ENCODE measurements at places on chromosomes 3 and 15.

- DNase-seq, result no peak
These were observed 53.1 kb downstream of the PHC3 start for GRCh38 chr3:170128259-170128976.

DNA sequence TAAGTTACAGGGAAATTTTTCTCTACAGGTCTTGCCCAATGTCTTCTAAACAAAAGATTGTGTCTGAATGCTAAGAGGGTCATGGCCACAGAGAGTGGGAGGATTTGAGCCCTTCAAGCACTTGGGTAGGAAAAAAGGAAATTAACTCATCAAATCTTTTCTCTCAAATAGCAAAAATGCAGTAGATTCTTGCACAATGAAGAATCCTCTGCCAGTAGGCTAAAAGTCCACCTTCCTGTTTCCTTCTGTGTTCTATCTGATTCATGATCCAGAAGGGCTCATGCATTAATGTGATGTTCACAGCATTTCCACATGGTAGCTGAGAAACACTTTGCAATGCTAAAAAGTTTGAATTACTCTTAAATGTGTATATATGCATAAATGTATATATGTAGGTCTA is 177.1 kb downstream of the CD47 start:
- no peak for DNase-seq

GRCh38 chr3:138678086-138678485 is 69.5 kb downstream of the FAIM start:
- no peak for DNase-seq

DNA sequence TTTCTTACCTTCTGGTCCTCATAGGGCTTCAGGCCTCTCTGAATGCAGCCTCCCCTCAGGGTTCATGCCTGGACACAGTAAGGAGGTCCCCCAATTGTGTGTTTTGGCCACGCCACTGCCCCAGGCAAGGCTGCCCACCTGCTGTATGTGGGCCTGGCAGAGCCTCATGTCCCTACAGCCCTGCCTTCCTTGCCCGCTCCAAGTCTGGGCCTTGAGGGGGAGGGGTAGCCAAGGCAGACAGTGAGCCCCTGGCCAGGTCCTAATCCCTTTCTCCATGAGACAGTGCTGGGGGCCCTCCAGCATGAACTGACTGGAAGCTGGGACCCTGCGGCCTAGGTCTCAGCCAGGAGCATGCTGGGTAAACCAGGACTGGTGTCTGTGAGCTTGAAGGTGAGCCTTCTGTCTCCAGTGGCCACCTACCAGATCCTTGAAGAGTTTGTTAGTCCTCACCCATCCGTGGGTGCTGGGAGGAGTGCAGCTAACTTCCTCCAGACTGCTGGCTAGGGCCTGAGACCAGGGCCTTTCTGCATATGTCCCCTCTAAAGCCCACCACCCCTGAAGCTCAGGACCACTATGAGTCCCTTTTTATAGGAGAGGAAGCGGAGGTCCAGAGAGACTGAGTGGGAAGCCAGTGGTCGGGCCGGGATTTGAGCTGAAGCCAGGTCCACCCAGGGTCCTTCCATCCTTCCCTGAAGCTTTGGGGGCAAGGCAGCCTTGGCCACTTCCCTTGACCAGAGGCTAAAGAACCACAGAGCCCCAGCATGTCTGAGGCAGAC is 8.7 kb downstream of the ZBTB47 start:
- DNase-seq, result no peak

DNA sequence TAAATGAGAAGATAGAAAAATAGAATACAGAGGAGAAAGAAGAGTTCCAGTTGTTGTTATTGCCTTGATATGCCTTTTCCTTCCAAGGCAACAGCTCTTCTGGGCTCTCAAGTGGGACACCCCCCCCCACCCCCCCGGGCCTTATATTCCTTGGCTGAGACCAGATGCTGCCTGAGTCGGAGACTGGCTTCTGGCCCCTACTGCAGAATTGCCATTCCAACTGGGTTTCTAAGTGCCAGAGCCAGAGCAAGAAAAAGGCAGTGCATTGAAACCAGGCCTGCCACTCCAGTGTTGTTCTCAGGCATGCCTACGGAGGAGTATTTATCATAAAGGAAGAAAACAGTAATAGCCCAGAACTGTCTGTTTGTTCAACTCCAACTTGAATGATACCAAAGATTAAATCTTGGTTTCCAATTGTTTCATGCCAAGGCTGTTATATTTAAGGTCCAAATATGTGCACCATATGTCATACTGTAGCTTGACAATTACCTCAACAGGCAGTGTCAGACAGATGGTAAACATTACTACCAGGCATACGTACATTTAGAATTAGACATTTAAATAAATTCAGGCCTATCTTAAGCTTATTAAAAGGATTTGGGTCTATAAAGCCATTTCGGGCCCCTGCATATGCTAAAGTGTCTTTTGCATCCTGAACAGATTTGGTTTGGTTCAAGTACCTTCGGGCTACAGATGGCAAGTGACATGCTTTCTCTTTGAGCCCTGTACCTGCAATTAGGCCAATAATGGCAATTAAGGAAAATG is 209.9 kb upstream of the SEMA6D start:
- no peak for DNase-seq

DNA sequence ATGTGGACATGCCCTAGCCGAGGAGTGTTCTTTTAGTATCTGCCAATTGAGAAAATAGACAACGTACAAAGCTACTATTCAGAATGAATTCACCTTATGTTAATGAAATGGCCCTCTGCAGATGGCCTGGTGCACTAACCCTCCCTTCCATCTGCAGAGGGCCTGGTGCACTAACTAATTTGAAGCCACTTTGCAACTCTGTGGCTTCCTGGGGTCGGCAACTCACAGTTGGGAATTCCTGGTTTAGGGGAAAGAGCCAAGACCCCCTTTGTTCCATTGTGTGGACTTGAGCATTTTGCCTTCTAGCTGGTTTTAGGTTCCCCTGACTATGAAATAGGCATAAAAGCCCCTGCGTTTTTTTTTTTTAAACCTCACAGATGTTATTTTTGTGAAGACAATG is 204.3 kb upstream of the UBE3A start:
- DNase-seq, result no peak

DNA sequence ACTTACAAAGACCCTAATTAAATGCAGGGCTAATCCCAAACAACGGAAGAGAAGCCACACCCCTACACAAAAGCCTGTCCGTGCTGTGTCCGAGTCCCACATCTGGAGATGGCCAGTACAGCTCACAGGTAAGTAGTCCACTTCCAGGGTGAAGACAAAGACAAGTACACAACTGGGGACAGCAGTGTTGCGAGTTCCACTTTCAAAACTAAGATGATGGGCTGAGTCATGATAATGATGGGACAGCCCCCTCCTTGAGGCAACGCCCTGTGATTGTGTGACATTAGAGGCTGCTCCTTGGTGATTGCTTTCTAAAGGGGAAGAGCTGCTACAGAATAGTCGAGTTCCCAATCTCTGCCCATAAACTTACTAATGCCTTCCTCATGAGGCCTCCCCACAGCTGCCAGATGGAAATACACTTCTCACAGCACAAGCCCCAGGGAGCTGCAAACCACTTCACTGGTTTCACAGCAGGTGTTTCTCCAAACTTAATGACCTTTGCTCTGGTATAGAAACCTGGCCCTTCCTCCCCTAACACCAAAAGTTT is 27.6 kb downstream of the RFT1 start:
- DNase-seq, result no peak

DNA sequence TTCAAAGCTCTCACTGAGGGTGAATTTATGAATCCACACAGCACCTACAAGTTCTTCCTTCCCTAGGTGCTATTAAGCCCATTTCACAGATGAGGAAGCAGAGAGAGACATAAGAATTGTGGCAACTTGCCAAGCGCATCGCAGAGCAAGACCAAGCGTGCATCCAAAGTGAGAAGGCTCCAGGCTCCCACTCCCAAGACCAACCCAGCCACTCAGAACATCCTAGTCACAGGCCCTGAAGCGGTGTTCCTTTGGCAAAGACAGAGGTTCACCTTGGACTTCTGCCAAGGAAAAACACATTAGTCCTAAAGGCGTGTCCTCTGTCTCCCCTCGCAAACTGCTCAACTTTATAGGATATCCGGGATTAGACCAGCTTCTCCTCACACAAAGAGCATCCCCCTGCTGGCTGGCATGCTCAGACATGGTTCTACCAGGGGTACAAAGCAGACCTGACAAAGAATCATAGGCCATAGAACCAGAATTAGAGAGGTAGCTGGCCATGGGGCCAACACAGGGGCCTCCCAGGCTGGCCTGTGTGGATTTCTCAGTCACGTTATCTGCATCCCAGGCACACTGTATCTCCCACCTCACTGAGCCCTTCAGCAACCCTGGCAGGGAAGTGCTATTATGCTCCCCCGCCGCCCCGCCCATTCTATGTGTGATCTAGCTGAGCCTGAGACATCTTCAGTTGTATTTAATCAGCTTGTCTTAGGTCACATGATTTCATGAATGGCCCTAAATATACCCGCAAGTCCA is 160.2 kb downstream of the FOXP1 start:
- DNase-seq, result no peak

DNA sequence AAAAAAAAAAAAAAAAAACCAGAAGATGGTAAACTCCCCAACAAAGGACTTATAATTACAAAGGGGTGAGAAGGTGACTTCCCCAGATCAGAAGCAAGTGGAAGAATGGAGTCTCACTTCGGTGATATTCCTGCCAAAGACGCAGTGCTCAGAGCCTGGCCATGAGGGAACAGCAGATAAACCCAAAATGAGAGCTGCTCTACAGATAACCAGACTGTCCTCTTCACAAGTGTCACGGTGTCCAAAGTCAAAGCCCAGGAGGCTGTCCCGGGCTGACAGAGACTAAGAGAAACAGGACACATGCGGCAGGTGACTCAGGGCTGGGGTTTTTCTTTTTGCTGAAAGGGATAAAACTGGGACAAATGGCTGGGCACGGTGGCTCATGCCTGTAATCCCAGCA is 48.8 kb downstream of the HMCES start:
- no peak for DNase-seq

DNA sequence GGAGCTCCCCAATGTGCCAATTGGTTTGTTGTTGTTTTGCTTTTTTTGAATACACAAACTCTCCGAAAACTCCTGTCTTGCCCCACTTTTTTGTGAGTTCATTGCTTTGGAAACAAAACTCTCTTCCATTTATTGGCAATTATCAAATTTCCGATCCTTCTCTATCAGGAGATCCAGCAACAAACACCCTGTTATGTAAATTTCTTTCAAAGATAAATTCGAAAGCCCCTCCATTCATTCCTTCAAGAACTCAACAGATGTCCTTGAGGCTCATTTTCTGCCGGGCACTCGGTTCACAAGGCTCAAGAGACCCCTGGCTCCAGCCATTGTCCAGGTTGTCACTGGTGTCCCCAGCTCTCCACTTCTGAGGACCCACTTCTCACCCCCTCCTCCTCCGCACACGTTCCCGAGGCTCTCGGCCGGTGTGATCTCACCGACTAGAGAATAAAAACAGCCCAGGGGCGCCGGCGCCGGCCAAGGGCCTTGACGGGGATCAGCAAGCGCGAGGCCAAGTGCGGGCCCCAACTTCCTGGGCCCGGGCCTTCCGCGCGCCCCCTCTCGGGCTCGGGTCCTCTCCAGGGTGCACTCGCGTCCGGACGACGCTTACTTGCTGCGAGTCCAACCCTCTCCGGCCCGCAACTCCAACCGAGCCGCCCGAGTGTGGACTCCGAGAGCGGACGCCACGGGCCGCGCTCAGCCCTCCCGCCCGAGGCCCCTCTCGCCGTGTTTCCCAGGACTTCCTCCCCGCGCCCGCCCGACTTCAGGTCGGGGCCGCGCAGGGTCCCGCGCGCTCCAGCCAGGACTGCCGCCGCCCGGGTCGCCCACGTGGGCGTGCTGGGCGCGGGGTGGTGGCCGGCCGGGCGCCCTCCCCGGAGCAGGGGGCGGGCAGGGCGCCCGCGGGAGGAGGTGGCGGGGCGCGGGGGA is 533 bp upstream of the SMAD3 start:
- peak; percentile 24 for DNase-seq

DNA sequence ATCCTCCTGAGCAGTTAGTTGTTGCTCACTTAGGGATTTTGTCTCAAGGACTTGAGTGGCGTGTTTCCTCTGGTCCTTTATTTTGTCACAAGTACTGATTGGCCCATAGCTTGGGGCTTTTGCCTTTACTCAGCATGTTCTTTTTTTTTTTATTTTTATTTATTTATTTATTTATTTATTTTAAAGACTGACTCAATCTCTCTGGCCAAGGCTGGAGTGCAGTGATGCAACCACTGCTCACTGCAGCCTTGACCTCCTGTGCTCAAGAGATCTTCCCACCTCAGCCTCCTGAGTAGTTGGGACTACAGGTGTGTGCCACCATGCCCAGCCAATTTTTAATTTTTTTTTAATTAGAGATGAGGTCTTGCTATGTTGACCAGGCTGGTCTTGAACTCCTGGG is 223.9 kb upstream of the TPM1 start:
- DNase-seq, result no peak

GRCh38 chr15:63824570-63824969 is 9.2 kb downstream of the HERC1 start:
- no peak for DNase-seq
